ENCODE measurements at places on chromosomes 5 and 9. TPM values are rescaled to one million over a fixed set of nuclear protein-coding genes. Genes with fewer than 3 reads are reported as not detected.

DNA sequence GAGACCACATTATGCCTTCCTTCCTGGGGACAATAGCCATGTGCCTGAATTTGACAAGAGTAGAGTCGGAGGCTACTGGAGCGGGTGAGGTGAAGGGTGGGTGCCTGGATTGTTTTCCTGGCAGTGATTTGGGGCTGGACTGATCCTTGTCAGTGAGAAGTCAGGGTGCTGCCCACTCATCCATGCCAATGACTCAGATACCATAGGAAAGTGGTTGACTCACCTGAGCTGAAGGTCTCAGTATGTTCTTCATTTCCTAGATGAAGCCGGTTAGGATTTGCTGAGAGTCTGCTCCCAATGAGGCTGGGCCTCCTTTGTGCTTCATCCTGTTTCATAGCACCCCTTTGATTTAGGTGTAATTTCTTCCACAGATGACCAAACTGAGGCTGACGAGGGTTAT lies 366.0 kb downstream of the KDM4C start:
- H3K27ac ChIP-seq: no peak overlapping the region
- H3K36me3 ChIP-seq: no peaks in the 10 kb centered on the region
- no peak overlapping the region for H3K4me3 ChIP-seq
- H3K27me3 ChIP-seq: no peaks in the 10 kb centered on the region

DNA sequence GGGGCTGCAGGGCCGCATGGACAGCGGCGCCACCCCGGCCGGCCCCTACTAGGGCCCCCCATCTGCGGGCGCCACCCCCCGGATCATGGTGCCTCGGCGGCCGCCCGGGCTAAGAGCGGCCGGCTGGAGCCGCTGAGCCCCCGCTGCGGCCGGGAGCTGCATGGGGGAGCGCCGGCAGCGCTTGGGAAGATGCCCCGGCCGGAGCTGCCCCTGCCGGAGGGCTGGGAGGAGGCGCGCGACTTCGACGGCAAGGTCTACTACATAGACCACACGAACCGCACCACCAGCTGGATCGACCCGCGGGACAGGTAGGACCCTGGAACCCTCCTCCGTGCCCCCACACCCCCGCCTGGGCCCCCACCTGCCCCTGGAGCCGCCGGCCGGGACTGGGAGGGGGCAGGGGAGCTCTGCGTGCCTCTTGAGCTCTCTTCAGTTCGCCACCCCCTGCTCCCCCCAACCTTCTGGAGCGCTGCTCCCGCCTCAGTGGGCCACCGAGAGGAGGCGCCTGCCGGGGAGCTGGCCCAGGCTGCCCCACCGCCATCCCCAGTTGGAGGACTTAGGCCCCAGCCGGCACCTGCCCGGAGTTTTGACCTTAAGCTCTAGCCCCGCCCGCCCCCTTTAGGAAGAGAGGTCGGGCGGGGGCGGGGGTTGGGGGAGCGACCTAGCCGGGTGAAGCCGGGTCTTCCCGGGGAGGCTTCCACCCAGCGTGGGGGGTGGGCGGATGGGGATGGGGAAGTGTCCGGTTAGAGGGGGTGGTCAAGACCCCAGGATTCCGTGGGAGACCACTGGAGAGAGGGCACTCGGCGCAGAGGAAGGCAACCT lies 730 bp downstream of the WWC1 start:
- H3K27ac ChIP-seq: peak overlapping the region; percentile 80
- H3K27me3 ChIP-seq: no peaks in the 10 kb centered on the region
- no peaks in the 10 kb centered on the region for H3K36me3 ChIP-seq
- H3K4me1 ChIP-seq: peaks cover 51% of the 10 kb centered on the region
- H3K4me3 ChIP-seq: peak overlapping the region; percentile 47

Gene INSL4
- not detected for total RNA-seq

- H3K27ac ChIP-seq: no peak overlapping the region
- no peak overlapping the region for H3K4me3 ChIP-seq
- H3K4me1 ChIP-seq: no peaks in the 10 kb centered on the region
- peaks cover 25% of the 10 kb centered on the region for H3K36me3 ChIP-seq
- H3K27me3 ChIP-seq: no peaks in the 10 kb centered on the region
Observed at GRCh38 chr9:136512651-136513071, 29.8 kb upstream of the SEC16A start.

DNA sequence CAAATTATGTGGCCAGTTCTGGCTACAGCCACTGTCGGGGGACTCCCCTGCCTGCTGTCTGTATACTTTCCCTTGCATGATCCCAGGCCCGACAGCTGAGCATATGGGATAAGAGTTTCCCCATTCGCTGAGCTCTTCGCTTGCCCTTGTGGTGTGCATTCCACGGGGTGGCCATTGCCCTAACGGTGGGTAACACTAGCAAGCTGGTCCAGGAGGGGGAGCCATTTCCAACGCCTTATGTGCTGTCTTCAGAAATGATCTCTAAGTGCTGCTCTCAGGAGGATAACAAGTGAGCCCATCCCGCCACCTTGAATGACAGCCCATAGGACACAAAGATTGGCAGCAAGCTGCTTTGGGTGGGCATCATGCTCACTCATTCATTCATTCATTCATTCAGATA lies 190.9 kb downstream of the FSTL4 start:
- peaks cover 9% of the 10 kb centered on the region for H3K4me1 ChIP-seq
- no peaks in the 10 kb centered on the region for H3K36me3 ChIP-seq

DNA sequence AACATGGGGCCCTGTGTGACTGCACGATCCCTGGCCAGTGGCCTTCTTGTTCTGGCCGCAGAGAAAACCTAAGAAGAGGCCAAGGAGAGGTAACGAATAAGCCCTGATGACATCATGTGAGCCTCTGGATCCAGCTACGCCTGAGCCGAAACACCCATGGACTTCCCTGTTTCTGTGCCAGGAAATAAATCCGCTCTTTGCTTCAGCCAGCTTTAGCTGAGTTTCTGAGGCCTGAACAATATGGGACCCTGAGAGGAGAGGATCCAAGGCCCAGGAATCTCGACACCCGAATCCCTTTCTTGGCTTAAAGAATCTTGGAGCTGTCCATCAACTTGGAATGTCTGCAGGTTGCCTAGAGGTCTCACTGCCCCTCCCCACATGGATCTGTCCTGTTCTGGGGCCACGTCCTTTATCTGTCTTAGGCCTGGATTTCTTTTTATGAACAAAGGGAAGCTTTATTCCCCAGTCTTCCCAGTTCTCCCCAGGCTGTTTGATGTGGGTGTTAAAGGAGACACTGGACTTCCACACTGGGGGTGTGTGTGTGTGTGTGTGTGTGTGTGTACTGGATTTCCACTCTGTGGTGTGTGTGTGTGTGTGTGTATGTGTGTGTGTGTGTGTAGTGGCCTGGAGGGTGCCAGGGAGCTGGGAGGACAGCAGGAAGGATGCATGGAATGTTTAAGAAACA lies 13.7 kb downstream of the IER5L start:
- no peak for DNase-seq
- peaks cover 54% of the 10 kb centered on the region for H3K4me1 ChIP-seq
- no peak overlapping the region for H3K4me3 ChIP-seq
- no peaks in the 10 kb centered on the region for H3K27me3 ChIP-seq
- H3K36me3 ChIP-seq: no peaks in the 10 kb centered on the region
- H3K27ac ChIP-seq: peak overlapping the region; percentile 33

All from HCT116 (cell line).